Muscle of leg (tissue), 16 donors: ENCODE measurements at places on chromosomes 6 and 20.

DNA sequence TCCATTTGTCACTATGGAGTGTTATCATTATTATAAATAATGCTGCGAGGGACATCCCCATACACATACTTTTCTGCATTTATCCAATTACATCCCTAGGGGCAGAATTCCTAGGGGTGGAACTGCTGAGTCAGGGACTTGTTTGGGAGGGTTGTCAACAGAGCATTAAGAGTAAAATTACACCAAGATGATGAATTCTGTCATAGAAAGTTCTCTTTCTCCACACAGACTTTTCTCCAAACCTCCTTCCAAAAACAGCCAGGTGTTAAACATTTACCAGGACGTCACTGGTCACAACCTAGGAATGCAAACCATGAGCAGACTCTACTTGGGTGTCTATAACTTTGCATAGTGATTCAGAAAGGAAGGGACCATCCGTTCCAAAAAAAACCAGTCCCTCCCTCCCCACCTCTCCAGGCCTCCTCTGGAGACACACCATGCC, 95.5 kb downstream of the PRND start:
- DNase-seq = no peak

- DNase-seq = no peak
These were observed 75.1 kb downstream of the TBC1D7 start for GRCh38 chr6:13253272-13253671.

GRCh38 chr6:44245391-44245911, 1.4 kb upstream of the HSP90AB1 start:
- no peak for DNase-seq

DNA sequence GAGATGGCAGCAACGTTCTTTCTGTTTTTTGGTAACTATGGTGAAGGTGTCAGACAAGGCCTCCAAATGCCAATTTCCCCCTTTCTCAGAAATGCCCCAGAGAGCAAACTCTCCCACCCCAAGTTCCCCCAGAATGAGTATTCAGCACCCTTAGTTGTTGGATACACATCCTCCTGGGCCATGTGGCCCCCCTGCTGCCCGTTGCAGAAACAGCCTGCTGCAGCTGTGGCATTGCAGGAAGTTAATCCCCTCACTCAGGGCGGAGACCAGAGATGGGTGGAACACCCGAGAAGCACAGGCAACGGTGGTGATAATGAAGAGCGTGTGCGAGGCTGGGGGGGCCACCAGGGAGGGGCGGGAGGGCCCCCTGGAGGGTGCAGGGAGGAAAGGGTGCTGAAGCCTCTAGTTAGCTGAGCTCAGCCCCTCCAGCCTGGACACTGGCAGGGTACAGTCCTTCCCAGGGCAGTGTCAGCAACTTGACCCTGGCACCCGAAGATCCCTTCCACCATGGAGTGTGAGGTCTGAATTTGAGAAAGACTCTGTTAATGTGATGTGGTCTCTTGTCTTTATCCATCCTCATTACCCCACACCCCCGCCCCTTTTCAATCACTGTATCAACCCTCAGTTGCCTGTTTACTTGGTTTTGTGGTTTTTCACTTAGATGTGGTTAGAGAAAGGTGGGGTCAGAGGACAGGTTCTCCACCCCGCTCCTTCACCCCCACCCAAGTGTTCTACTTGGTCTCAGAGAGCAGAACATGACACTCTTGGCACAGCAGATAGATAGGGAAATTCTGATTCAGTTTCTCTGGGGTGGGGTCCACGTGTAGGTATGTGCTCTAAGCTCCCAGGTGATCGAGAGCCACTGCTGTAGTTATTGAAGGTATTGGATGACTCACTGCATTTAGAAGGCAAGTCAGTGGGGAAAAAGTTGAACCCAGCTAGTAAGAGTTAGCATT, 208.8 kb upstream of the SUPT3H start:
- DNase-seq = no peak

GRCh38 chr6:79463621-79464050, 73.6 kb downstream of the LCA5 start:
- no peak for DNase-seq
